A549 treated with Hydrocortisone at 1 μM for 4 hours (cell line): ENCODE measurements at places on chromosomes 7 and 10. TPM values are rescaled to one million over a fixed set of nuclear protein-coding genes. Genes with fewer than 3 reads are reported as not detected.

The ZNF804B gene
- total RNA-seq = not detected in 5 replicates

The ZNF394 gene
- total RNA-seq = 15.7 to 18.2 TPM (median 17.3 TPM) in 5 replicates

The SPDYE2 gene
- 0.05 TPM in 1 of 5 replicates, not detected in the others for total RNA-seq

The OIT3 gene
- total RNA-seq = 0.07 TPM in 2 of 5 replicates, not detected in the others

The RET gene
- total RNA-seq = 0.36 to 1.0 TPM (median 0.73 TPM) in 5 replicates
